Natural killer cell (primary cell): ENCODE measurements at places on chromosomes 1 and 21. TPM values are rescaled to one million over a fixed set of nuclear protein-coding genes. Genes with fewer than 3 reads are reported as not detected.
A peak's percentile ranks its signal among the peaks of the same experiment; 100 is the strongest.

Gene HNRNPR
- 126 TPM for total RNA-seq

Gene TSPAN1
- total RNA-seq = not detected

Gene OR2T11
- not detected for total RNA-seq

Gene CRYAA
- not detected for total RNA-seq

Gene SDC3
- total RNA-seq = not detected

Gene CCDC27
- not detected for total RNA-seq

- DNase-seq = no peak
Measured at GRCh38 chr1:52542085-52542688, 10.7 kb downstream of the TUT4 start.

DNA sequence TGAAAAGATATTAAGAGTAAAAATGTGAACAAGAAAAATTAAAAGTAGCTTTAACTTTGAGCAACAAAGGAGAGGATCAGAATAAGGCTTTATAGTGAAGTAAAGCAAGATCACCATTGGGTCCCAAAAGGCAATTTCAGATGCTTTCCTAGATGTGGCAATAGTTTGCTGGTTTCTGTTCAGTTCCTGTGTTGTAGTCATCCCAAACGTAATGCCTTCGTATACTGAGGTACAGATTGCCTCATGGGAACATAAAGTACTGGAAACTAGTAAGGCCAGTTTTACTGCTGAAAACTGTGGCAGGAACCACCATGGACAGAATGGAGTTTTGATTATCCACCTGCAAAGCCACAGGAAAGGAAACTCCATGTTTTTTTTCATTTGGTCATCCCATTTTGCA, 283.5 kb upstream of the SGIP1 start:
- DNase-seq = no peak

DNA sequence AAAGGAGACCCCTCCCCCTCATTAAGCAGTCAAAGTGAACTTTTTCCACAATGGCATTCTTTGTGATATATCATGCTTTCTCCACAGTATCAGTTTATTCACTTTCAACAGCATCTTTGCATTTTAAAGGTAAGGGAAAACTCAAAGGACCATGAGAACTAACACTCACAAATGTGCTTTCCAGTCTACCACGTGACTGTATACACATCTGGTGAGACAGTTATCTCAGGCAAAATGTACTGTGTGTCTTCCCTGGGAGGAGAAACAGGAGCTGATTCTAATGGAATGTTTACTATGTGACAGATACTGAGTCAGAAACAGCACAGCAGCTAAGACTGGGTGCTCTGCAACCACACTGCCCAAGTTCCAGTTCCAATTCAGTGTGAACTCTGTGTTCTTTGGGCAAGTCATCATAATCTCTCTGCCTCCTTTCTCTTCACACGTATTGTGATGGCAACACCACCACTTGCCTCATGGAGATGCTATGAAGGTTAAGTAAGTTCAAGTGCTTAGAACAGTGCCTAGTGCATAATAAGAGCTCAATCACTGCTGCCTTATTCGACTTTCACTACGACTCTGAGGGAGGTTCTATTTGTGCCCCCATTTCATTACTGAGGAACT, 79.0 kb downstream of the SLC45A1 start:
- no peak for DNase-seq

DNA sequence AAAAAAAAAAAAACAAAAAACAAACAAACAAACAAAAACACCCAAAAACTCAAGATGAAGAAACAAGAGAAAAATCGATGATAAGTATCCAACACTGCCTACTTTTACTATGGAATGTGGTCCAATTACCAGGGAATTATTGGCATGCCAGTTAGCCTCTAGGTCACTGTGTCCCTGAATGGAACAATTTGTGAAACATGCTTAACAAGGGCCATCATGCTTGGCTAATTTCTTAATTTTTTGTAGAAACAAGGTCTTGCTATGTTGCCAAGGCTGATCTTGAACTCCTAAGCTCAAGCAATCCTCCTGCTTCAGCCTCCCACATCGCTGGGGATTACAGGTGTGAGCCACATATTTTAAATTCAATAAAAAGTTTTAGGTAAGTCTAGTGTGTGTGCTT, 23.9 kb downstream of the PLPP3 start:
- no peak for DNase-seq

- DNase-seq = no peak
Measured at GRCh38 chr1:36613721-36614120, 131.0 kb upstream of the CSF3R start.

GRCh38 chr1:35580949-35581388, 7.9 kb downstream of the TFAP2E start:
- no peak for DNase-seq

DNA sequence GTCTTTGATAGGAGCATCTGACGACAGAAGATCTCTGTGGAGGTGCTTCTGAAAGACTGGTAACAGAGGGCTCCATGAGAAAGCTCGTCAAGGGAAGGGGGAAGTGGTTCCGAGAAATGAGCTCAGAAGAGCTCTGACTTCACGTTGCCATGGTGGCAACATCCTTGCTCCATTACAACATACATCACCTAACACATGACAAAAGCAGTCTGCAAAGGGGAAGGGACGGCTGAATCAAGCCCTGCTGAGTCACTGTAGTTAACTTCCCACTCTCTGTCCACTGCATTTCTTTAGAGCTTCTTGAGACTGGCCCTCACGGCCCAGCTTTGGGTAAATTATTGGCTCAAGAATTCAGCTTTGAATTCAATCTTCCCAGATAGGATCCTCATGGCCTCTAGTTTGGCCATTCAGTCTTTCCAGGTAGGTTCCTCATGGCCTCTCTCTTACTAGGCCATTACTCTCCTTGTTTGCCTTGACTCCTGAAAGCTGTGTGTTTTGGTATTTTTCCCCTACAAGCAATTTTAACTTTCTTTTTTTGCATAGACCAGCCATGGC, 88.0 kb upstream of the ZNF648 start:
- no peak for DNase-seq

GRCh38 chr1:32020339-32020738, 6.7 kb downstream of the KHDRBS1 start:
- no peak for DNase-seq

- DNase-seq = no peak
Measured at GRCh38 chr1:219086956-219087469, 86.7 kb upstream of the LYPLAL1 start.

DNA sequence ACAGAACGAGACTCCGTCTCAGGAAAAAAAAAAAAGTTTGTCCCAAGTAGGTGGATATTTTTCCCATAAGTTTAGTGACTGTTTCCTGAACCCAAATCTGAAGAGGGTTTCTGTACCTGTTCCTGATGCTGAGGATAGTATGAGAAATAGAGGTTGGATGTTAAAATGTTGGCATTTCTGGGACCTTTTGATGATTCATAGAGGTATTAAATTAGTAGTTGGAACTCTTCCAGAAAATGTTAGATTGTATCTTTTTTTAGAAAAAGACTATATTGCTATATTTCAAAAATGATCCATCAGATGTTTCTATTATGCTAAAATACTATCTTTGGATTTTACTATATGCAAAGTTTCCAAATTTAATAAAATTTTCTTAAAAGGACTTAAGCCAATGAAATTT, 2.9 kb upstream of the CENPL start:
- no peak for DNase-seq

DNA sequence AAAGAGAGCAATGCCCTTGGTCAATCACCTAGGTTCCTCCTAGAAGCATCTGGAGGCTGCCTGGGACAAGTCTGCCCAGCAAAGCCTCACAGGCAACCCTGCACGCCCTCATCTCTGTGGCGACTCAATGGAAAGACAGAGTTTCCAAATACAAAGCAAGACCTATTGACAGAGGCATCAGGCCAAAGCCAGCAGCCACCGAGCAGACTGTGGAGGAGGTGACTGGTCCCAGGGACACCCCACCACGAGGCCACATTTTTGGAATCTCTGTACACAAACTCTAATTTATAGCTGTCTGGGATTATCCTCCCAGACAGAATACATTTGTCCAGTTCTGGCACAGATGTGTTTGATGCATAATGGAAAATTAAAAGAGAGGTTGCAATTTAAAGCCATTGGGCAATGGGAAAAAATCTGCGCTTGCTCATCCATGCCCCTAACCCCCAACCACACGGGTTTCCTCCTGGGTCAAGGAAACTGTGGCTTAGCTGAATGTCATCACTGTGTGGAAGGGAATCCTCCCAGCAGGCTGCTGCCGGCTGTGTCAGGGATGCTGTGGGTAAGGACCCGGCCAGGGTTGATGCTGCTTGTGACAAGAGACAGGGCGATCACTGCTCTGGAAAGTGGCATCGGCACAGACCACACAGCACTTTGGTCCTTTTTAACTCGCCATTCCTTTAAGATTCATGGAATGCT, 14.3 kb downstream of the TSPAN2 start:
- DNase-seq = no peak

DNA sequence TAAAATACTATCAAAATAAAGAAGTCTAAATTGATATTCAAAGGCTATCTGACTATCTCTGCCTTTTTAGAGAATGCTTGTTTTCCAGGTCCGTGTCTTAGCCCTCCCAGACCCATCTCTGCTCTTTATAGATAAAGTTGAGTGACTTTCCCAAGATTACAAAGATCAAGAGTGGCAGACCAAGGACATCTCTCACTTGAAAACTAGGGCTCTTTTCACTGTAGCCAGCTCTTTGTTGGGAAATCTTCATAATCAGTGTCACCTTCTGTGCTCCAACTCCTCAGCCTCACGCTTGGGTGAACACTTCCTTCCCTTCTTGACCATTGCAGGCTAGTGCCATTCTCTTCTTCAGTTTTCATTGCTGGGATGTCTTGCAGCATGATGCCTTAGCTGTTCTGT, 211.1 kb downstream of the PBX1 start:
- no peak for DNase-seq

DNA sequence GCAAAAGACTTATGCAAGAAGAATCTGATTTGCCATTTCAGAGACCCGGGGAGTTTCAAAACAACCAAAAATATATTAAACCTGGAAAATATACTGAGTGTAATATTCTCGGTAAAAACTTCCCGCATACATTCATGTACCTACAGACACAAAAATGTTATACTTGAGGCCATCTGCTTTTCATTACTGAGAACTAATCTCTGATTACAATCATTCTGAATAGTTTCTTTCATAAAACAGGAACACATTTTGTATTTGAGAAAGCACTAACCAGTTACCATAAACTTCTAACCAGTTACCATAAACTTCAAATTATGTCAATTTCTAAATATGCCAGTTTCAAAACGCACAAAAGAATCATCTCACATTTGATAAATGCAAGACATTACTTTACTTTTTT, 7.8 kb downstream of the ZNHIT6 start:
- no peak for DNase-seq

- no peak for DNase-seq
Measured at GRCh38 chr1:231554969-231555368, 26.5 kb downstream of the TSNAX start.

- DNase-seq = peak; percentile 41
Measured at GRCh38 chr1:234866007-234866866, 256.3 kb upstream of the IRF2BP2 start.

DNA sequence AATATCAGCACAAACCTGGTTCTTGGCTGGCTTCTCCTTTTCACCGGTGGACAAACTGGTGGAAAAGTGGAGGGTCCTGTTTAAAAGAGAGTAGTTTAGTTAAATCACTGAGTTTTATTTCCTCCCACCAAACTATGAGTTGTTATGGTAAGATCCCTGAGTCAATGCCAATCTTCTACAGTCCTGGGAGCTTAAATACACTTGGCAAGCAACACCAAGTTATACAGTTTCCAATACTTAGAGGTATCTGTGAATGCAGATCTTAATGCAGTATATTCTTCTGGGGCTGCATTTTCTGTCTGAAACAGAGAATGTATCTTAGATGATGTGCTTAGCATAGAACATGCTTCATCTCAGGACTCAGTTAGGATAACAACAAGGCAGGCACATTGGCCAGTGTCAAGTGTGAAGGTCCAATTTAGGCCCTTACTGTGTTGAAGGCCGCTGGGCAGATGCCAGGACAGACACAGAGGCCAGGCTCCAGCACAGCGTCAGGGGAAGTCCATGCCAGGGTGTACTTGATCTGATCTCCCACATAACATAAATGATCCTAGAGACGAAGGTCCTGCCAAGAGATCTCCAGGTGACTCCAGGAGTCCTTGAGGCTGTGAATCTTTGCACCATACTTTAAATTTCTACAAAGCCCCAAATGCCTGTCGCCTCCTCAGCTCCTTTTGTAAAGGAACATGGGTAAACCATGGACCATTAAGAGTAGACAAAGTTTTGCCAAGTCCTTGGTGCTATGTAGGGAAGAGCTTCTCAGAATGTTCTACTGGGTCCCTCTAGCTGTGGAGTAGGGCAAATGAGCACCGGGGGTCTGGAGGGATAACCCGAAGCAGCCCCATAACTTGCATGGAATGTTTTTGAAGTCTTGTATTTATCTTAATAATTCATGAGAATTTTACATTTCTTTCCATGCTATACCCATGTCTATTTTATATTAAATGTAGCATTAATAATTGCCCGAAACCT, 76.8 kb downstream of the KCNJ15 start:
- no peak for DNase-seq

- DNase-seq = no peak
Measured at GRCh38 chr21:39109163-39109530, 74.1 kb downstream of the PSMG1 start.
